ENCODE measurements at places on chromosomes 12 and 14. TPM values are rescaled to one million over a fixed set of nuclear protein-coding genes. Genes with fewer than 3 reads are reported as not detected.

Gene EPYC
- not detected for total RNA-seq

Gene SLCO1A2
- not detected for total RNA-seq

Gene LGALS3
- total RNA-seq, result 260 TPM

Gene ACSM4
- total RNA-seq, result not detected

Gene C12orf42
- not detected for total RNA-seq

Gene TMTC2
- total RNA-seq, result 6.0 TPM

Gene RNASE4
- 11.1 TPM for total RNA-seq

Gene ADAM21
- 1.2 TPM for total RNA-seq

Gene MFAP5
- 15.3 TPM for total RNA-seq

Gene C1QL4
- total RNA-seq, result not detected

Gene MYG1
- total RNA-seq, result 46.0 TPM

Gene SPSB2
- 8.6 TPM for total RNA-seq

Gene PPP1R13B
- 9.5 TPM for total RNA-seq

Gene FIGNL2
- not detected for total RNA-seq

Gene KCNC2
- not detected for total RNA-seq

Gene TTC8
- 15.8 TPM for total RNA-seq

Gene CLEC4C
- not detected for total RNA-seq

Gene IGF1
- total RNA-seq, result not detected

Gene GDF3
- not detected for total RNA-seq

Gene GRIN2B
- under 0.01 TPM for total RNA-seq

Gene PPFIA2
- total RNA-seq, result not detected

Measured in airway epithelial cell (primary cell).